Psoas muscle (tissue), 8 donors: ENCODE measurements at places on chromosomes 5 and 9. TPM values are rescaled to one million over a fixed set of nuclear protein-coding genes. Genes with fewer than 3 reads are reported as not detected.

Gene ENTR1
- total RNA-seq, result 30.5 TPM

Gene PCDHAC2
- 0.17 TPM for total RNA-seq

DNA sequence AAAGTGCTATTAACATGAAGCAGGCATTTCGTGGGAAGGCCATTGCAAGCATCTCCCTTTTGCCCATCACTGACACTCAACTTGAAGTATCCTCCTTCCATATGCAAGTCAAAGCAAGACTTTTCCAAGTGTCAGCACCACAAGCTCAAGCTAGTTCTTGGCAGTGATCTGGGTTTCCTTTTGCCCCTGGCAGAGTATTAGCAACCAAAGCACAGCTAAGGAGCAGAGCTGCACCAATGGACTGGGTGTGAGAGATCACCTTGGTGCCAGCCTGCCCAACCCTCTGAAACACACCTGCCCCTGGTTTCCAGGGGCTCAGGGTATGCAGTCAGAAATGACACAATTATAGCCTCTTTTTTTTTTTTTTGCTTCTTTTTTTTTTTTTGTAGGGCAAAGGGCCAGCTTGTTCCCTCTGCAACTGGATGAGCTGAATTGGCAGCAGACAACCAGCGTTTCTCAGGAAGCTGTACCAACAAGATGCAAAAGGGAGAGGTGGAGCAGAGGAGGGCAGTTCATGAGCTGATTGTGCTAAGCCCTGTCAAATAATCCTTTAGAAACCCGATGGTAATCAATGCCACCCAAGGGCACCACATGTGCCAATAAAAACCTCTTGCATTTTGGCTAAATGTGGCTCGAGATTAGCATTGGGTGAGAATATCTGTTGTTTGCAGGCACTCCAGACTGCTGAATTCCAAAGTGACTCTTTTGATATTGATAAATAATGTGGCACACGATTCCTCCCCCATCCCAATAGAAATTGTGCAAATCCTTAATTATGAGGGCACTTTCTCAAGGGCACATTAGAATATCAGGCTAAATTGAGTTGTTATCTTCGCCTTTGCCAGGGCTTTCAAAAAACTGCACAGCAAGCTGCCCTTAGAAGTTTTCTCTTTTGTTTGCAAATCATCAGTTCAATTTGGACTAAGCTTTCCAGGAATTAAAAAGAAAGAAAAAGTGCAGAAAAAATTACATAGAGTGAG is 192.4 kb downstream of the GAS1 start:
- no peak for DNase-seq

- DNase-seq, result no peak
Measured at GRCh38 chr9:2234371-2234893, 219.3 kb downstream of the SMARCA2 start.

DNA sequence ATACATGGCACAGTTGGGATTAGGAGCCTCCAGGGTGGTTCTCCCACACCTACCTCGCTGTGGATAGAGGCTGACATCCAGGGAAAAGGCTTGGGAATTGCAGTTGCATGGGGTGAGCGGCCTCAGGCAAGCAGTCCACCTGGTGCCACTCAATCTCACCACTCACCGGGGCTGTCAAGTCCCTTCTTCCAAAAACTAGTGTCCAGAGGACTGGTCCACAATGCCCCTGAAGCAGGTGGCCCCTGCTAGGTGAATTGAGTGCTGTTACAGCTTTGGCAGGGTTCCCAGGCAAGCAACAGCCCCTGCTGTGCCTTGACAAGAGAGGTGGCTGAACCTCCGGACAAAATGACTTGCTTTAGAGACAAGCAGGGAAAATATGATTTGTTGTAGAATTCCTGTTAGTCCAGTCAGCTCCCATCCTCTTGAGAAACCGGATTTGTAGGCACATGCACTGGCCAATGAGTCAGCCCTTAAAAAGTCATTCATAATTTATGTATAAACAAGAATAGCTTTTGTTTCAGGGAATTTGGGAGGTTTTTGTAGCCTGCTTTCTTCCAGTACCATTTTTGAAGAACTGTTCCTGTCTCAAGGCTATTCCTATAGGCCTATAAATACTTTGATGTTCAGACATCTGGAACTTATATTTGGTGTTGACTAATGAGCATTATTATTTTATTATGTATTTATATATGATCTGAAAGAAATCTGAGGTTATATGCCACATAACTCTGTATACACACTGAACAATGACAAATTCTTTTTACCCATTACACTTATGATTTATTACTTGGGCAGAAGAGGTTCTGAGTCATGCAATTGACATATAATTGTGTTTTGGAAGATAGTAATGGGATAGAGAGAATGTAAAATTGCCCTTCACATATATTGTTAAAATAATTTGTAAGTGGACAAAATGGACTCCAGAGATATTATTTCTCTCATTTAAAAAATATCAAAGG is 411.1 kb downstream of the ACTL7B start:
- DNase-seq, result no peak

DNA sequence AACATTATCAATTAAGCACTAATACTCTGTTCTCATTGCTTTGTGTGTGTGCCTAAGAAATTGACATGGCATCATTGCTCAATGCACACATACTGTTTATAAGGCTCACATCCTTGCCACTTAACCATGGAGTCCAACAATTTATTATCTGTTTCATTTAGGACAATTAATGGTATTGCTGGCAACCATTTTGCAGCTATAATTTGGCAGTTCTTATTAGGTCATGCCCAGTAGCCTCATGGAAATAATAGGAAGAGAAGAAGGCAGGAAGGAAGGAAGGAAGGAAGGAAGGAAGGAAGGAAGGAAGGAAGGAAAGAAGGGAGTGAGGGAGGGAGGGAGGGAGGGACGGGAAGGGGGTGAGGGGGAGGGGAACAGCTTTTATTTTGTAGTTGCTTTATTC is 285.5 kb upstream of the SLC24A2 start:
- DNase-seq, result no peak

DNA sequence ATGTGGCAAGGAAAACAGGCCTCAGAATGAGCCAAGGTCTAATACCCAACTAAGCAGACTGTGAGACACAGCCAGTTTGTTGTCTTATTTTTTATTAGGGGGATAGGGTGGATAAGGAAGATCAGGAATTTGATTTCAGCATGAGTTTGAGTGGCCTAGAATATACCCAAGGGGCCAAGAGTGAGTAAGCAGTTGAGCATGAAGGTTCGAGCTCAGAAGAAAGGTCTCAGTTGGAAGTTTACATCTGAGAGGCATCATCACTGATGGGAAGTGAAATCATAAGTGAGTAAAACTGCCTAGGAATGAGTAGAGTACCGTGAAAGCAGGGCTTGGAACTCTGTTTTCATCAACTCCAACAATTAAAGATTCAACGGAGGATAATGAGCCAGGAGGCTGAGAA is 12.6 kb downstream of the PSMD5 start:
- DNase-seq, result no peak

GRCh38 chr5:2138896-2139295 is 256.2 kb upstream of the IRX4 start:
- no peak for DNase-seq

- DNase-seq, result no peak
Measured at GRCh38 chr9:110994771-110995241, 43.5 kb downstream of the LPAR1 start.

- DNase-seq, result no peak
Measured at GRCh38 chr9:86072394-86072877, 26.9 kb downstream of the GOLM1 start.
